ENCODE measurements at places on chromosomes 4 and X. TPM values are rescaled to one million over a fixed set of nuclear protein-coding genes. Genes with fewer than 3 reads are reported as not detected.
A peak's percentile ranks its signal among the peaks of the same experiment; 100 is the strongest.

The SMR3B gene
- not detected for total RNA-seq

The GRIA3 gene
- not detected for total RNA-seq

The PAGE5 gene
- not detected for total RNA-seq

The CFAP47 gene
- total RNA-seq: not detected

The CHRNA9 gene
- total RNA-seq: not detected

The FAM53A gene
- 2.8 TPM for total RNA-seq

The TNIP3 gene
- 2.3 TPM for total RNA-seq

The MAGEC3 gene
- not detected for total RNA-seq

DNA sequence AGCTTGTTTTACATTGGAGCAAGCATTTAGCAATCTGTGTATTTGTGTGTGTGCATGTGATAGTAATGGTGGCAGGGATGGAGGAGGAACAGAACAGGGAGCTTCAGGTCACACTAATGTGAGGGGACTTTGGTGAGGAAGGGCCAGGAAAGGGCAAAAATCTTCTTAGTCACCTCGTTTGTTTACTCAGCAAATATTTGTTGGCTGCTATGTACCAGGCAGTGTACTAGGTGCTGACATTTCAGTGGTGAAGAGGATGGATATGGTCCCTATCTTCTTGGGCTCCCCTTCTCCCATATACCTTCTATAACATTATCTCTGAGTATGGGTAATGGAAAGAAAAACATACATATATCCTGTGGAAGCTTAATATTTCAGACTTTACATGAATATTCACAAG, 48.5 kb upstream of the HDAC8 start:
- no peaks in the 10 kb centered on the region for H3K27me3 ChIP-seq
- DNase-seq: no peak
- H3K4me3 ChIP-seq: no peak overlapping the region
- H3K4me1 ChIP-seq: no peaks in the 10 kb centered on the region

DNA sequence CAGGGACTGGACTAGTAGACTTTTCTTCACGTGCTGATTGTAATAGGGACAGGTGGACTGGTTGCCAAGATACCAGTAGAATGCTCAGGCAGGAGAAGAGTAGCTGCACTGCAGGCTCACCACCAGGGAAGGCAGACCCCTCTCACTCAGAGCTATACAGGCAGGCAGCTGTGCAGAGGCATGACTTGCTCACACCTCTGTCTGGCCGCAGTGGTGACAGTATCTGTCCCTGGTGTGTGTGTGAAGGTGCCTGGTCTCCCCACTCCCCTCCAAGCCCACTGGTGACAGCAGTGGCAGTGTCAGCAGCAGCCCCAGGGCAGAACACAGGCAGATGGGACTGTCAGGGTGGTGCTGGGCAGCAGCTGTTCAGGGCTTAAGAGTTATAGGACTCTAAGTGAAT, 140.7 kb downstream of the RPS6KA6 start:
- H3K27me3 ChIP-seq: no peaks in the 10 kb centered on the region
- no peaks in the 10 kb centered on the region for H3K4me1 ChIP-seq

DNA sequence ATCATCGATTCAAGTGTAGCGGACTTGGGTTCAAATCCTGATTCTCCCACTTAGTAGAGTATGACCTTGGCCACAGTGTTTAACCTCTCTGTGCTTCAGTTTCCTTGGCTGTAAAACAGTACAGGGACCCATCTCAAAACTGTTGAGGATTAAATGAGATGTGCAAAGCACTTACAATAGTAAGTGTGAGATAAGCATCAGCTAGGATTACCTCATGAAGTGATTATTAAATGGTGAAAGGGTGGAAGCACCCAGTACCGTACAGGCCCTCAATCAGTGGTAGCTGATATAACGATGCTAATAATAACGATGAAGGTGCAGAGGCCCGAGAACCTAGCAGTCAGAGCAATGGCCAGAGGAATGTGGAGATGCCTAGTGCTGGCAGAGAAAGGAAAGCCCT, 45.1 kb downstream of the PRPS1 start:
- H3K4me1 ChIP-seq: peaks cover 14% of the 10 kb centered on the region
- H3K36me3 ChIP-seq: no peaks in the 10 kb centered on the region
- peak overlapping the region; percentile 8 for H3K4me3 ChIP-seq
- H3K27me3 ChIP-seq: no peaks in the 10 kb centered on the region
- DNase-seq: no peak

GRCh38 chrX:38081909-38082308, 75.6 kb downstream of the SYTL5 start:
- H3K27ac ChIP-seq: no peak overlapping the region
- H3K27me3 ChIP-seq: no peaks in the 10 kb centered on the region
- no peak overlapping the region for H3K4me3 ChIP-seq

- DNase-seq: no peak
- no peak overlapping the region for H3K27ac ChIP-seq
- H3K4me3 ChIP-seq: no peak overlapping the region
- no peaks in the 10 kb centered on the region for H3K4me1 ChIP-seq
- H3K27me3 ChIP-seq: no peaks in the 10 kb centered on the region
Observed at GRCh38 chr4:179124957-179125356, 1682.7 kb upstream of the AGA start.

DNA sequence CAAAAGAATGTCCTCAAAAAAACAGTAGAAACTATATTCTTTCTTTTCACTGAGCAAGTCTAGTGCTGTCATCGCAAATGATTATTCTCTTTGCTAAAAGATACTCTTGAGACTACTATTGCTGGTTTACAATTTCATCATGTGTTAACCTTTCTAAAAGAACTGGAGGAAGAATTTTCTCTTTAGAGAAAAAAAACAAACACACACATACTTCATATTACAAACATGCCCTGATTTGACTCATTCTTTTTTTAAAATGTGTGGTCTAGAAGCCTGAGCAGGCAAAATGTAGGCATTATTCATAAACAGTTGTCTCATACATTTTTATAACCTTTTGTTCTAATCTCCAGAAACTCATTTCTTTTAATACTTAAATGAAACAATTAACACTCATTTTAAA, 60.6 kb upstream of the FAT4 start:
- DNase-seq: no peak
- no peak overlapping the region for H3K4me3 ChIP-seq
- H3K27ac ChIP-seq: no peak overlapping the region
- no peaks in the 10 kb centered on the region for H3K36me3 ChIP-seq
- H3K27me3 ChIP-seq: no peaks in the 10 kb centered on the region

DNA sequence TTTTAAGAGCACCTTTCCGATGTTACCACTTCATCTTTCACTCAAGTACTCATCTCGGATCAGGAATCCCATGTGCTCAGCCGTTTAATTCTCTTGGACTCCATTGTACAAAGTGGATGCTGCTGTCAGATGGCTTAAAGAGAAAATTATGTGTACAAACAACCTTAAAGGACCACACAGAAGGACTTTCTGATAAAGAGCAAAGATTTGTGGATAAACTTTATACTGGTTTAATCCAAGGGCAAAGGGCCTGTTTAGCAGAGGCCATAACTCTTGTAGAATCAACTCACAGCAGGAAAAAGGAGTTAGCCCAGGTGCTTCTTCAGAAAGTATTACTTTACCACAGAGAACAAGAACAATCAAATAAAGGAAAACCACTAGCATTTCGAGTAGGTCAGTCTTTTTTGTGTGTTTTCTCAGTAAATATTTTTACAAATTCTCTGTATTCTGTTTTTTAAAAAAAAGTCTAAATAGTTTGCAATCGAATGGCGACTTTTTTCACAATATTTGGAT, 20.1 kb downstream of the MMAA start:
- no peak overlapping the region for H3K27ac ChIP-seq
- DNase-seq: no peak
- no peaks in the 10 kb centered on the region for H3K4me1 ChIP-seq
- H3K27me3 ChIP-seq: no peaks in the 10 kb centered on the region
- peaks cover 12% of the 10 kb centered on the region for H3K36me3 ChIP-seq

- H3K36me3 ChIP-seq: no peaks in the 10 kb centered on the region
- H3K27me3 ChIP-seq: no peaks in the 10 kb centered on the region
- no peak for DNase-seq
- no peak overlapping the region for H3K27ac ChIP-seq
- no peak overlapping the region for H3K4me3 ChIP-seq
Observed at GRCh38 chr4:5127556-5127955, 76.3 kb downstream of the STK32B start.

DNA sequence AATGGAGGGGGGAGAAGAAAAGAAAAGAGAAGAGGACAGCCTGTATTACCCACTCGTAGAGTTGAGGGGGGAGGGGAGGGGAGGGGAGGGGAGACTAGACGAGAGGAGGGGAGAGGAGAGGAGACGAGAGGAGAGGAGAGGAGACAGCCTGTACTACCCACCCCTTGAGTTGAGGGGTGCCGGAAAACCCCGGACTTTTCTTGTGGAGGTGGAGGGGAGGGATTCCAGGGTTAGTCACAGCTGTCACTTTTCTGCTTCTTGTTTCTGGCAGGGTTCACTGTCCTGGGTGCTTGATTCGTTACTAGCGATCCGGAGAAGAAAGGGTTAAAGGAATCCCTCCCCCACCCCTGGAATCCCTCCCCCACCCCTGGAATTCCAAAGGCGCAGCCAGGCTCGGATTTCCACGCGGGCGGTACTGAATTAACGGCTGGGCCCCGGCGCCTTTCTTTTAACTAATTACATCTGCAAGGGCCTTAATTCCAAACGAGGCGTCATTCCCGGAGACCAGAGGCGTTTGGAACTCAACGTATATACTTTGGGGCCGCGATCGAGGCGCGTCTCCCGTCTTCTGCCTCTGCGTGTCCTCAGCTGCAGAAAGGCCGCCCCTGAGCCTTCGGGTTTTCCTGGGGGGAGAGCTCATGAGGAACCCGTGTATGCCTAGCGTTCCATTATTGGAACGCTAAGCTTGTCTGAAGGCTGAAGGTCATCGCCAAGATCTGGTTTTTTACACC, 20.1 kb upstream of the CSF2RA start:
- H3K27me3 ChIP-seq: no peaks in the 10 kb centered on the region
- peak overlapping the region; percentile 16 for H3K4me3 ChIP-seq
- peaks cover 14% of the 10 kb centered on the region for H3K4me1 ChIP-seq
- no peaks in the 10 kb centered on the region for H3K36me3 ChIP-seq

- no peaks in the 10 kb centered on the region for H3K4me1 ChIP-seq
- H3K27me3 ChIP-seq: peaks cover 17% of the 10 kb centered on the region
- no peaks in the 10 kb centered on the region for H3K36me3 ChIP-seq
- H3K4me3 ChIP-seq: no peak overlapping the region
- no peak for DNase-seq
Observed at GRCh38 chrX:431056-431455, 44.3 kb upstream of the PPP2R3B start.

- H3K4me1 ChIP-seq: peaks cover 3% of the 10 kb centered on the region
- H3K36me3 ChIP-seq: no peaks in the 10 kb centered on the region
- no peak overlapping the region for H3K4me3 ChIP-seq
- DNase-seq: no peak
- no peak overlapping the region for H3K27ac ChIP-seq
Observed at GRCh38 chrX:133607419-133608348, 192.4 kb upstream of the GPC4 start.

GRCh38 chrX:97344724-97345123, 461.0 kb downstream of the RPA4 start:
- H3K36me3 ChIP-seq: no peaks in the 10 kb centered on the region
- no peak overlapping the region for H3K4me3 ChIP-seq
- DNase-seq: no peak
- H3K27ac ChIP-seq: no peak overlapping the region
- no peaks in the 10 kb centered on the region for H3K27me3 ChIP-seq

- DNase-seq: no peak
- H3K27ac ChIP-seq: no peak overlapping the region
- no peaks in the 10 kb centered on the region for H3K4me1 ChIP-seq
- H3K27me3 ChIP-seq: no peaks in the 10 kb centered on the region
- H3K36me3 ChIP-seq: no peaks in the 10 kb centered on the region
Observed at GRCh38 chr4:174592985-174593335, 70.7 kb upstream of the HPGD start.

GRCh38 chrX:66498672-66499296, 140.1 kb downstream of the EDA2R start:
- DNase-seq: no peak
- no peak overlapping the region for H3K27ac ChIP-seq
- H3K4me3 ChIP-seq: no peak overlapping the region

GRCh38 chrX:82703551-82703950, 804.5 kb upstream of the POU3F4 start:
- no peaks in the 10 kb centered on the region for H3K4me1 ChIP-seq
- no peak for DNase-seq
- no peaks in the 10 kb centered on the region for H3K27me3 ChIP-seq
- no peaks in the 10 kb centered on the region for H3K36me3 ChIP-seq
- H3K4me3 ChIP-seq: no peak overlapping the region

- no peaks in the 10 kb centered on the region for H3K36me3 ChIP-seq
- no peak for DNase-seq
- H3K4me3 ChIP-seq: peak overlapping the region; percentile 62
- H3K27ac ChIP-seq: peak overlapping the region; percentile 88
- no peaks in the 10 kb centered on the region for H3K27me3 ChIP-seq
Observed at GRCh38 chrX:23908219-23909004, 606 bp downstream of the CXorf58 start.

DNA sequence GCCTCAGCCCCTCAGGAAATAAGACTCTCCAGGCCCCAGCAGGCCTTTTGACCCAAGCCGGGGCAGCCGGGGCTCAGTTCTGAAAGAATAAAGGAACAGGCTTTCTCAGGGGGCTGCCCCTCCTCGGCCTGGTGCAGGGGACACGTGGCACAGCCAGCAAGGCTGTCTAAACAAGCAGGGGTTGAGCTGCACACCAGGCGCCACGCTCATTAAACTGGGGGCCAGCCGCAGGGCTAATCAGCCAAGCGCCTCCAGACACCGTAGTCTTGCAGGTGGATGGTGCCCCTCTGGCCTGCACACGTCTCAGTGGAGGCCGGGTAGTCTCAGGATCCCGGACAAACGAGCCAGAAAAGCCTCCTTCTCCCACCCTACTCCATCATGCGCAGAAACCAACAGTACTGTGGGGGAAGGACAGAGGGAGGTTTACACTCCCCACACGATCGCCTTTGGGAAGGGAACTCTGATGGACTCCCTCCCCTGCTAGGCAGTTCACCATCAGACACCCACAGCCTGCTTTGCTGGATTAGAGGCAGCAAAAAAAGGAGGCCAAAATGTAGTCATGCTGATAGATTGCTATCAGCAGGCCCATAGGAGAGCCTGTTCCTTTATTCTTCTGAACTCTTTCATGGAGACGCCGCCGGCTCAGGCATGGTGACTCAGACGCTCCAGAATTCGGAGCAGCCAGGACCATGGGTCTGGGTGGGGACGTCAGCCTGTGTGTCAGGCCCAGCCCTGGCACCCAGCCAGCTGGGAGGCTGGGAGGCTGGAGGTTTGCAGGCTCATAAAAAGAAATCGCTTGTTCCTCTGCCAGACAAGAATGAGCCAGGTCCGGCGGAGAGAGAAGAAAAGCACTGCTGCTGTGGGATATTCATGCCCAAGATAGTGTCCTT, 342.4 kb downstream of the BCOR start:
- peaks cover 2% of the 10 kb centered on the region for H3K4me1 ChIP-seq
- H3K4me3 ChIP-seq: no peak overlapping the region
- DNase-seq: peak; percentile 69
- H3K27ac ChIP-seq: no peak overlapping the region
- no peaks in the 10 kb centered on the region for H3K27me3 ChIP-seq

Data from upper lobe of right lung (tissue), 1 donor.